ENCODE measurements at places on chromosomes 13 and 19. TPM values are rescaled to one million over a fixed set of nuclear protein-coding genes. Genes with fewer than 3 reads are reported as not detected.

The S1PR4 gene
- total RNA-seq: not detected

The FXYD7 gene
- total RNA-seq: 0.50 TPM

The DACH1 gene
- 0.34 TPM for total RNA-seq

The PROZ gene
- total RNA-seq: not detected

The KLK3 gene
- not detected for total RNA-seq

The HAUS5 gene
- total RNA-seq: 16.6 TPM

The NLRP4 gene
- not detected for total RNA-seq

The PCDH20 gene
- 0.70 TPM for total RNA-seq

The ZNF626 gene
- 13.3 TPM for total RNA-seq

The ZNF98 gene
- not detected for total RNA-seq

The PTGIR gene
- total RNA-seq: 0.31 TPM

DNA sequence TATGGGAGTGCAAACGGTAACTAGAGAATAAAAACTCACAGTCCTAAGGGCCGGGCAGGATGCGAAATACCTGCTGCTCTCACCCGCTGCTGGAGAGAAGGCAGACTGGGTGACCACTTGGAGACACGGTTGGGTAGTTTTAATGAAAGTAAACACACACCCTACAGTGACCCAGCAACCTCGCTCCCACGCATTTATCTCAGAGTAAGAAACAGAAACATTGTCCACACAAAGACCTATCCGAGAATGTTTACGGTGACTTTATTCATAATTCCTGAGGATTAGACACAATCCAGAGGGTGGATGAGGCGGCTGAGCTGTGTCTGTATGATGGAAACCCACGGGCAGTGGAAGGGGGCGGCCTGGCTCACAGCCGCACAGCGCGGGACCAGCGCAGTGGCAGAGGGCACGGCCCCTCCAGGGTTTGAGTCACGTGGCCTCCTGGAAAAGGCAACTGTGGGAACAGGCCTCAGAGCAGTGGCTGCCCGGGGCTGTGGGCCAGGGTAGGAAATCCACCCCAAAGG is 73.5 kb upstream of the C13orf46 start:
- DNase-seq: no peak

DNA sequence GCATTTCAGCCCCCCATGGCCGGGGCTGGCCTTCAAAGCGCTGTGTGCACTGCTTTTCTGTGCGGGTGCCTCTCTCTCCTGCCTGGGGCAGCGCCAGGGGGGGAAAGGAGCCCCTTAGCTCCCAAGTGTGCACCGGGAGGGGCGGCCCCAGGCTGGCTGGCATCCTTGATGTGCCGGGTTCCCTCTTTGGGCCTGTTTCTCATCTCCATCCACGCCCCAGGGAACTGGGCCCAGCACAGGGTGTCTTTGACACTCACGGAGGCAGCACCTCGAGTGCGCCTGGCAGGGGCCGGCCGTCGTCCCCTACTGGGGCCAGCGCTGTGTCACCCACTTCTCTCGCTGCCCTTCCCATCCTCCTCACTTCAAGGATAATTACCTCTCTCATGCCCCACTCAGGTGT is 324.3 kb downstream of the TEX29 start:
- no peak for DNase-seq

GRCh38 chr13:29160862-29161261 is 340.7 kb downstream of the MTUS2 start:
- DNase-seq: no peak

DNA sequence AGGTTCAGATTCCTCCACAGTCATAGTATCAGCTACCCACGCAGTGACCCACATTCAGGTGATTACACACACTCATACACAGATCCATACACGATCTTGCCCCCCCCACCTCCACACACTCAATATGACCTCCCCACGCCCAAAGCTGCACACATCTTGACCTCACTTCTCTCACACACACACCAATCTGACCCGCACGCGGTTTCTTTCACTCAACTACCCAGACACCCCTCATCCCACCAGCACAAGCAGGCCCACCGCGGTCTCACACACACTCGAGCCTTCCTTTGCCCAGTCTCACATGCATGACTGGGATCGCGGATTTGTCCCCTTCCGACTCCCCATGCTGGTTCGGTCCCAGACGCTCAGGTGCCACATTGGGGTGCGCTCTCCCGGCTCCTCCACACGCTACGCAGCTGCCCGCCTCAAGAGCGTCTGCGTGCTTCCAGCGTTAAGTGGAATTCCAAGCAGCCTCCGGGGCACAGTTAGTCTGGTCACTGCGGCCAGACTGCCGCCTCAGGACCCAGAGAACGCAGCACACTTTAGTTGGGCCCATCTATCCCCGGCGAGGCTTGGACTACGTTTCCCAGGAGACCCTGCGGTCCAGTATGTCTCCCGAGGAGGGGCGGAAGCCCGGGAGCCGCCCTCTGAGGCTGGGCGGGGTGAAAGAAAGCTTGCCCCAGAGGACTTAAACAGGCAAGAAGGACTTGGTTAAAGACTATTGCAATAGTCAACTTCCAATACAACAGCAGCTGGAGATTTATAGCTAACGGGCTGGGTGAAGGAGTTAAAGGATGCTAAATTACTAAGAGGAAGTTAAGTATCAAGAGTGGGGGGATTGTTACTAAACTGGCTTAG is 746 bp upstream of the ZNF345 start:
- peak; percentile 94 for DNase-seq

- DNase-seq: no peak
These were observed 125.5 kb upstream of the UQCRFS1 start for GRCh38 chr19:29338480-29338879.

DNA sequence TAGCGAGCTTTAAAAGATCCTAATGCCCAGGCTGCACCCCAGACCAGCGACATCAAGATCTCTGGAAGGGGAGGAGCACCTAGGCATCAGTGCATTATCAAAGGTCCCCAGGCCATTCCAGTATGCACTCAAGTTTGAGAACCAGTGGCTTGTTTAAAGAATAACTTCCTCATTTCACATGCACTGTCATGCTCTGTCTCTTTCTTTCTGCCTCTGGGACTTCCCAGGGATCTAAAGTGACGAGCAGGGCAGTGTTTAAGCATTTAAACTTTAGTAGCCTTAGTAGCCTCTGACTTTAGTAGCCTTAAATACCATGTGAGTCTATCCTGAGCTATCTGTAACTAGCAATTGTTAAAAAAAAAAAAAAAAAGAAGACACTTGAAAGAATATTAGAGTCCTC is 8.9 kb upstream of the FARP1 start:
- no peak for DNase-seq

DNA sequence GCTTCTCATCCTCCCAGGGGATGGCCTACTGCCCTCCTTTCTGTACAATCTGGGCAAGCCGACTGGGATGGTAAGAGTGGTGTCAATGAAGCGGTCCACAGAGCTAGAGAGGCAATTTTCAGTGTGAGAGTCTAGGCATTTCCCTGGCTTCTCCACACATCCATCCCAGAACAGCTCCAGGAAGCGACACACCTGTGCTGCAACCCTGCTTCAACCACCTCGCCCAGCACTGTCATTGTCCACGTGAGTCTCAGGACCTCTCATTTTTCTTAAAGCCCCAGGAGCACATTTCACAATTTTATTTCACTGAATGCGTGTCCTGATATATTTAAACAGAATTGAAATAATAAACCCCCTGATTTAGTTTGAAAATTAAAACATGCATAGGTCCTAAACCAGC is 15.5 kb upstream of the UBL3 start:
- no peak for DNase-seq

DNA sequence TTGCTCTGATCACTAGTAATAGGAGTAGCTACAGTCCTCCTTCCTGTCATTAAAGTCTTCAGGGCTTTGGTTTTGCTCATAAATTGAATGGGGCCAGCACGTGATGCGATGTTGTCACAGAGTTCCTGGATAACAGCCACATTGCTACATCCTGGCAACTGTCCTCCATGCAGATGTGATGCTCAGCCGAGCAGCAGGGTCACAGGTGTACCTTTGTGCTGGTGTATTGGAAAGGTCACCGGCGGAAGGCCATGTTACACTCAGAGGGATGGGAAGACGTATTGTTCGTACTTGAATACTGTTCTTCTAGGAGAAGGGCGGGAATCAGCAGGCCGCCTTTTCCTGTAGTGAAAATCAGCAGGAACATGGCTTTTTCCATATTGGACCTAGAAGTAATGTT is 713.8 kb upstream of the GPC6 start:
- DNase-seq: no peak

DNA sequence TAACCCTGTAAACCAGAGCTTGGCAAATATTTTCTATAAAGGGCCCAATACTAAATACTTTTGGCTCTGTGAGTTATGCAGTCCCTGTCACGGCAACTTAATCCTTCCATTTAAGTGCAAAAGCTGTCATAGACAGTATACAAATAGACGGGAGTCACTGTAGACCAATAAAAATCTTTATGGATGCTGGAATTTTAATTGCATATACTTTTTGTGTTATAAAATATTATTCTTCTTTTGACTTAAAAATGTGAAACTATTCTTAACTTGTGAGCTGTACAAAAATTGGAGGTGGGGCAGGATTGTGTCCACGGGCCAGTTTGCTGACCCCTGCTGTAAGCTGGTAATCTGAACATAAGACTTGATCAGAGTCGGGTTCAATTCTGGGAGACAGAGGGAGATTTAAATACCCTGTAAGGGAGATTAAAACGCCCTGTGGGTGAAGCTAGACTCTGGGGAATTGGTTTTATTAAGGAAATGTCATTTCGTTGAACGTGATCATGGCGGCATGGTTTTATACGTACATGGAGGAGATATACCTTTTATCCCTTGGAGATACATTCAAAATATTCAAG is 21.7 kb downstream of the TNFSF14 start:
- DNase-seq: no peak

- no peak for DNase-seq
These were observed 15.2 kb downstream of the COL5A3 start for GRCh38 chr19:9995084-9995483.

DNA sequence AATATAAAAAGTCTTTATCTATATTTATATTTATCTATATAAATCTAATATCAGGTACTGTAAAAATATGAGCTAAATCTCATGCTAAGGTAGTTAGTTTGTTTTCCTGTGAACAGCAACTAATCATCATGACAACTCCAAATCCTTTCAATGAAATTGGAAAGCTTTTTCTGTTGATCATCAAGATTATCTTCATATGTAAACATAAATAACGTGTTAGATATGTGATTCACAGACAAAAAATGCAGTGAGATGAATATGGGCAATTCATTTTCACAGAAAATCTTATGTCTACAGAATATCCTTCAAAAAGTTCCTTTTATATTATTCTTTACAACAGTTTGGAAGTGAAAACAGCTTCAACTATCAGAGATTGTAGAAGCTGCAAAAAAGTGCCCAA is 41.7 kb upstream of the EEF1AKMT1 start:
- DNase-seq: no peak

GRCh38 chr19:45076029-45076850 is at the start of gene ZNF296:
ZNF296 (minus strand) TSS chr19:45076478; CDS start chr19:45076373, 105 bp downstream.
- DNase-seq: no peak

DNA sequence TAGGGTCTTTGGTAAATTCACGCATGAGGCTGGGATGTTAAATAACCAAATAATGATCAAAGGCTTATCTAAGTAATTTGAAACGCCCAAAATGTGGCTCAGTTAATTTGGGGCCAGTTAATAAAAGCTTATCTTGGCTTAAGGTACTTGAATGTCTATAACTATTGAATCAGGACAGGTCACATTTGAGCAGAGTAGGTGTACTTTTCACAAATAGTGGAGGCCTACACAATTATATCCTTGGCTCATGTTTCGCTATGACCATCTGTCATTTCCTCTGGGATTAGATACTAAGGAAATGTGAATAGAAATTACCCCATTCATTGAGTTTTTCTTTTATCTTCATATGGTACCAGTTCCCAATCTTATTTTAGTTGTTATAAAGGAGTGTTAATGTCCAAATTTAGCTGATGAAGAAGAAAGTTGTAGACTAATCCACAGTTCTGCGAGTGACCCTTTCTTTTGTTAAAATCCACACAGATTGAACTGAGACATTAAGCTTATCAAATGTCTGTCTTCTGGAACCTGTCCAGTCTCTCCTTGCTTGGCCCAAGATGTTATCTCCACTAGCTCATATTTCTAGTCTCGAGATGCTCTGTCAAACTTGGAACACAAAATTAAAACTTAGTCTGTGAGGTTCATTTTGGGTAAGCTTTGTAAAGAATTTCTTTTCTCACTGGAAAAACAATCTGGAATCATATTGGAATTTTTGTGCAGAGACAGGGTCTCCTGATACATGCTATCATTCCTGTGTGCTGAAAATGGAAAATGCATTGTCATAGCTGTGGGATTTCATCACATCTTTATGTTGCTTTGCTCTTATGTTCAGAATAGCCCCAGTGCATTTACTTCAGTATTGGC is 31.0 kb downstream of the SLAIN1 start:
- DNase-seq: no peak

DNA sequence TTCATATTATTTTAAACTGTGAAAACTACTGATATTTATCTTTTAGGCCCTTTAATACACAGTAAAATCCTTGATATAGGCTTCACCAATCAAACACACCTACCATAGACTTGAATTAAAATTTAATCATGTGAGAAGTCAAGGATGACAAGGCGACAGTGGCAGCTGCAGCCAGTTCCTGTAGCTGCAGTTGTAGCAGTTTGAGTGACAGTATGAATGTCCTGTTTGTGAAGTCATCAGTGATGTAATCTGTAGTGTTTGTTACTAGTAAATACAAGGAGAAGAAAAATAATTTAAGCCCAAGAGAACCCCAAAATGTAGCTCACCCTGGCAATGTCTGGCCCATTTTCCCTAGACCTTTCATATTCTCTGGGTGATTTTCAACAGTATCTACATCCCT is 897.0 kb downstream of the SLITRK6 start:
- no peak for DNase-seq

DNA sequence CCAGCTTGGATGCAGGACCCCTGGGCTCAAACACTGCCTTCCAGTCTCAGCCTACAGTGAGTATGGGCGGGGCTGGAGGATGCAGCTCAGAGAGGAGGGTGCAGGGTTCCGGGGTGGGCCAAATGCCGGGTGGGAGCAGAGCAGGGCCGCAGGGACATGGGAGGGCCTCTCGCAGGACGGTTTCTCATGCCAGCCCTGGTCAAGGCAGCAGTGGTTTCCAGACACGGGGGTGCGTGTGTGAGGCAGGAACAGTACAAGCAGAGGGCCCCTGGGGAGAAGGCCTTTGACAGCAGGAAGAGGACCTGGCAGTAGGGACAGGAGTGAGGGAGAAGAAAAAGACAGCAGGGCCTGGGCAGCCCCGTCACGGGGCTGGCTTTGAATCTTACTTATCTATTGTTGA is 34.1 kb downstream of the CRTC1 start:
- no peak for DNase-seq

- no peak for DNase-seq
These were observed 125.9 kb upstream of the USP29 start for GRCh38 chr19:56993851-56994250.

DNA sequence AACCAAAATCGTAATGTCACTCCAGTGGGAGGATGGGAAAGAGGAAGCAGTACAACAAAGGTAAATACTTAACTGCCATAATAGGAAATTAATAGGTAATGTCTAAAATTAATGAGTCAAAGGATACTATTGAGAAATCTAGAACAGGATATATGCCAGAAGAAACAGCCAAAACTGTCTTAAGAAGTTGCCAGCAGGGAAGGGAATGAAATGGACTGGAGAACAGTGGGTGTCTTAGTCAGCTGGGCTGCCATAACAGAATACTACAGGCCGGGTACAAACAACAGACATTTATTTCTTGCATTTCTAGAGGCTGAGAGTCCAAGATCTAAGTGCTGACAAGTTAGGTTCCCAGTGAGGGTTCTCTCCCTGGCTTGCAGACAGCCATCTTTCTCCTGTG is 40.3 kb upstream of the IPO5 start:
- no peak for DNase-seq

GRCh38 chr13:26563713-26564112 is 6.2 kb downstream of the WASF3 start:
- DNase-seq: no peak

Data from osteocyte (in vitro differentiated cells).